Activated CD4-positive, CD25-positive, alpha-beta regulatory T cell treated with anti-CD3 and anti-CD28 coated beads, Interleukin-2, amount 50 U/mL, for 24 hours (primary cell): ENCODE measurements at places on chromosomes 5 and 9.

GRCh38 chr5:147454996-147455677 is 54.7 kb downstream of the DPYSL3 start:
- ATAC-seq: no peak

GRCh38 chr5:95920822-95921221 is 40.8 kb downstream of the ELL2 start:
- ATAC-seq: no peak

DNA sequence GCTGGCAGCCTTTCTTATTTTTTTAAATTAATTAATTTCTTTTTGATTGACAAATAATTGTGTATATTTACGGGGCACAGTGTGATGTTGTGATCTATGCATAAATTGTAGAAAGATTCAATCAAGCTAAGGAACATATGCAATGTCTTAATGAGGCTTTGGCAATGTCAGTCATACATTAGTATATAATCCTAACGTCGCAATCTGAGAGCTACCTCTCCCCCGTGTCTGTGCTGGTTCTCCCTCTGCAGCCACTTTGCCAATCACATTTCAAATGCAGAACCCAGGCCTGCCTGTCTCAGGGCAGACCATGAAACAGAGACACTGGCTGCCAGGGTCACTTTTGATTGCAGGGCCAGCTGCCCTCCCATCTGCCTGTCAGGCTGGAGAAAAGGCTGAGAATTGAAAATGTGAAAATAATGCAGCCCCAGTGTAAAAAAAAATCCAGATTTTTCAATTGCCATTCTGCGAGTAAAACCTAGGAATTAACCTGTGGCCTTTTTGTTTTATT is 56.3 kb downstream of the SLC24A2 start:
- ATAC-seq: no peak

DNA sequence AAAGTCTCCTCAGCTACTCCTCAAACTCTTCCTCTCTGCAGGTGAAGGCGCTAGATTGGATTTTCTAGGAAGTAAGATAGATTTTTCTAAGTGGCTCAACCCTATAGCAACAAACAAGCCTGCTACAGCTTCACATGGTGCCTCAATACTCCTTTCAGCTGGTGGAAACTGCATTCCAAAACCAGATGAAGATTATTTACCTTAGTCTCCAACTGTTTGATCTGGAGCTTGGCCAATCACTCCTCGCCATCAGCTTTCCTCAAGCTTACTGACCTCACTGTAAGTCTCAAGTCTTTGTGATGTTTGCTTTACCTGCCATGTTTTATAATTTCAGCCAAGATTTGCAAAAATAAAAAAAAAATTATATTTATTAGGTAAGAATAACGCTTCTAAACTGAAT is 622.4 kb downstream of the CHSY3 start:
- no peak for ATAC-seq

DNA sequence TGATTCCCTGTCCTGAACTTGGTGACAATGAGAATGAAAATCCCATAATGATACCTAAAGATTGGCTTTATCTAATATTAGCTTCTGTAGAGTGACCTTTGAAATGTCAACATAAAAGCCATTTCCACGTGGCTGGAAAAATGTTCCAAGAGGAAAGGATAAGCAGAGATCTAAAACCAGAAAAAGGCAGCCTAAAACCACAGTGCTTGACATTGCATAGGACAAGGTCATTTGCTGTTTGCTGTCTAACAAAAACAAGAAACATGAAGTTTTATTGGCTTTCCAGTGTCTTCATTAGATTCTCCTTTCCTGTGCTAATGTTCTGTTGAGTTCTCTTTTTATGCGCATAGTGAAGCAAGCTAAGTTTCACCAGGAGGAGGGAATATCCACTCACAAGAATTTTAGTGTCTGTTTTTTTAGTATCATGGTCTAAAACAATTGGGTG is 44.6 kb downstream of the CPEB4 start:
- ATAC-seq: no peak

- no peak for ATAC-seq
Measured at GRCh38 chr9:92160786-92161185, 45.6 kb upstream of the SPTLC1 start.
